ENCODE measurements at places on chromosomes 12 and 14. TPM values are rescaled to one million over a fixed set of nuclear protein-coding genes. Genes with fewer than 3 reads are reported as not detected.

- H3K4me3 ChIP-seq, result no peak overlapping the region
- DNase-seq, result peak; percentile 30
- H3K27me3 ChIP-seq, result no peaks in the 10 kb centered on the region
Observed at GRCh38 chr14:70873627-70874026, 33.6 kb upstream of the PCNX1 start.

DNA sequence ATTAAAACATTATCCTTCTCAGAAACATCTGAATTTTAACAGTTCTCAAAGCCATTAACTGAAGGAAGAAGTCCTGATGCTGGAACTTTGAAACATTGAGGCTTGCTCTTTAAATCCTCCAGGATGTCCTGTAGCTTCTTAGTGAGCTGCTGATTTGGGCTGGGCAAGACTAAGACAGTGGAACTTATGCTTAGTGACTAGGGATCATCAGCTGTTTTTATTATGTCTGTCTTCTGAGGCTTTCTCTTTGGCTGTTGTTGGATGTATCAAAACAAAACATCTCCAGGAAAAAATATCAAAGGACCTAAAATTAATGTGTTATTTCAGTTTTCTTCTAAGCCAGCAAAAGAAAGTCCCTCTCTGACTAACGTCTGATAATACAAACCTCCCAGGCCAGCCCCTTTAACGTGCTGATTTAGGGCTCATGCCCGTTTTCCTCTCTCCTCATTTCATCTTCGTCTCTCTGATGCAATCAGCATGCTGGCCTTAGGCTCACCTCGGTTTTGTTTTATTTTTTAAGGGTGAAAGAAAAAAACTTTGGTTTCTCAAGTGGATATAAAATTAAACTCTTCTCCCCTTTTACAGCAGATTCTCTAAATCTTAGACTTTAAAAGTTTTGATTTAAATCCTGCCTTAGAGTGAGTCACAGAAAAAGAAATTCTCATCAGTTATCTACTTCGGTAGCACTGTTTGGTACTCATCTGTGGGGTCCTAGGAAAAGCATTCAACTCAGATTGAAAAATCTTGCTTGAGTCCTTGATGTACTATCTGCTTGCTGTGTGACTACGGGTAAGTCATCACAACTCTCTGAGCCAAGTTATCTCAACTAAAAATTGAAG, 106.2 kb upstream of the CCDC91 start:
- peaks cover 15% of the 10 kb centered on the region for H3K27me3 ChIP-seq
- H3K4me1 ChIP-seq, result peaks cover 11% of the 10 kb centered on the region
- no peak for DNase-seq
- H3K36me3 ChIP-seq, result no peaks in the 10 kb centered on the region

Gene RGS6
- total RNA-seq, result not detected

GRCh38 chr12:3901116-3901515, 27.9 kb upstream of the PARP11 start:
- H3K36me3 ChIP-seq, result peaks cover 4% of the 10 kb centered on the region
- H3K4me3 ChIP-seq, result no peak overlapping the region
- DNase-seq, result no peak
- H3K4me1 ChIP-seq, result peaks cover 48% of the 10 kb centered on the region
- no peaks in the 10 kb centered on the region for H3K27me3 ChIP-seq
- no peak overlapping the region for H3K27ac ChIP-seq

- peaks cover 11% of the 10 kb centered on the region for H3K36me3 ChIP-seq
- H3K4me1 ChIP-seq, result no peaks in the 10 kb centered on the region
- no peak for DNase-seq
- no peaks in the 10 kb centered on the region for H3K27me3 ChIP-seq
- H3K27ac ChIP-seq, result no peak overlapping the region
Observed at GRCh38 chr12:109189291-109189690, 72.9 kb downstream of the ACACB start.

Gene SLC25A47
- not detected for total RNA-seq

DNA sequence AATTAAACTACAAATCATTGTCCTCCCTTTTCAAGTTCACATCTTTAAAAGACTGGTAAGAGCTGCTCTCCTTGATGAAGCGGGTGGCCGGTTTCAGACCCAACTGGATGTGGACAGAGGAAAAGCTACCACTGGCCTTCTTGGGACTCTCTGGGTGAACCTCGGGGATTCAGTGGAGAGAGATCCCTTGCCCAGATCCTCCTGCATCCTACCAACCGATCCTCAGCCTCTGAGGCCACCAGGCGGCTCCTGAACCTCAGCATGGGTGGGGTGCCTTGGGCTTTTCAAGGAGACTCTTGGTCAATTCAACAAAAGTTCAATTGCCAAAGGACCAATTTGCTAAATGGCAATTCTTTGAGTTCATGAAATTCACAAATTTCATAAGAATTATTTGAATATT, 84.5 kb downstream of the ZFP36L1 start:
- no peaks in the 10 kb centered on the region for H3K36me3 ChIP-seq
- H3K27ac ChIP-seq, result no peak overlapping the region
- no peaks in the 10 kb centered on the region for H3K27me3 ChIP-seq
- H3K4me1 ChIP-seq, result peaks cover 23% of the 10 kb centered on the region
- H3K4me3 ChIP-seq, result no peak overlapping the region

- H3K27ac ChIP-seq, result no peak overlapping the region
- H3K36me3 ChIP-seq, result no peaks in the 10 kb centered on the region
- peaks cover 2% of the 10 kb centered on the region for H3K27me3 ChIP-seq
- no peak for DNase-seq
- H3K4me1 ChIP-seq, result no peaks in the 10 kb centered on the region
Observed at GRCh38 chr12:26878661-26879119, 45.7 kb upstream of the ITPR2 start.

Gene PRORP
- total RNA-seq, result 30.6 TPM

Gene TCL1B
- total RNA-seq, result not detected

- H3K36me3 ChIP-seq, result no peaks in the 10 kb centered on the region
- H3K4me3 ChIP-seq, result no peak overlapping the region
- DNase-seq, result no peak
- H3K27me3 ChIP-seq, result peaks cover 2% of the 10 kb centered on the region
- H3K4me1 ChIP-seq, result peaks cover 7% of the 10 kb centered on the region
Observed at GRCh38 chr14:102764220-102764671, 13.0 kb upstream of the TRAF3 start.

Gene HNF1A
- total RNA-seq, result not detected

DNA sequence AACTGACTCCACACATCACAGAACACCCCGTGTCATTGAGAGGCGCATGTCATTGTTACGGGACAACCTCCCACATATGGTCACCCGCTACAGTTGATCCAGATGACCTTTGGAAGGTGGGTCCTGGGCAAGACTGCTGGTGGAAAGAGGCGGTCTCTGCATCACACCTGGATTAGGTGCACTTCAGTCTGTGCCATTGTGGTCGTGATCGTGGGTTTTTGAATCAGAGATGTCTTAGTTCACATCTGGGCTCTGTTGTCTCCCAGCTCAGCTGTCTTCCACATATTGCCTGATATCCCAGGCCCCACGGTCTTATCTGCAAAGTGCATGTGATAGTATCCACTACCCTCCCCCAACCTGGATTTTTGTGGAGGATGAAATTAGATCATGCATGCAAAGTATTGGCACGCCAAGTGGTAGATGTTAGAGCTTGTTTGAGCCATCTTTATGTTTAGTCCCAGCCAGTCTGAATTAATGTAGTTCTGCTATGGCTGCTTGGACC, 208.7 kb upstream of the FOXN3 start:
- peaks cover 80% of the 10 kb centered on the region for H3K4me1 ChIP-seq
- H3K27me3 ChIP-seq, result no peaks in the 10 kb centered on the region
- peaks cover 32% of the 10 kb centered on the region for H3K36me3 ChIP-seq
- peak overlapping the region; percentile 91 for H3K27ac ChIP-seq

Gene PPP1R36
- total RNA-seq, result not detected

DNA sequence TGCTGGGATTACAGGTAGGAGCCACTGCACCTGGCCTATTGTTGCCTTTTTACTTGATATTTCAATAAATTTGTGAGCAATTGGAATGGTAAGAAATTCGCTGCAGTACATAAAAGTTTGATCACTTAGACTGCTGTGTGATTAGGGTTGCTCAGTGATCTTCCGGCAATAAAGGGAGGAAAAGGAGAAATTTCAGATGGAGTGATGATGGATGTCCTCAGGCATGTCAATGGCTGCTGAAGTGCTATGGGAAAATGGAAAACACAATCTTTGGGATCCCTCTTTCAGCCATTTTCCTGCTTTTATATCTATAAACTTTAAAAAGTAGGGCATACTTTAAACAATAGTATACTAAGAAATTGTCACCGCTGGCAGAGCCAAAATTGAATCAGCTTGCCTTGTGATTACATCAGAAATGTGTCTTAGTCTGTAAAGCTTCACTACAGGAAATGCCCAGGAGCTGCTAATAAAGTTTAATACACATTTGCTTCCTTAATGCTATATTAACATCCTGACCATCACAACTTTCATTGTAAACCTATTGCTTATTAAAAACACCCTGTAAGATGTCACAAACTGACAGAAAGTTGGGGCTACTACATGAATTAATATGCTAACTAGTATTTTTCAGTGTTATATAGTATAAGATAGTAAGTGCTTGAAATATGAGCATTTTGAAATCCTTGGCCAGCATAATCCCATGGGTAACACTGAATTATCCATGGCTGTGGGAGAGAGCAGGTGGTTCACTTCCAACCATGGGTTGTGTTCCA, 13.7 kb upstream of the FBXL14 start:
- peaks cover 1% of the 10 kb centered on the region for H3K27me3 ChIP-seq
- DNase-seq, result no peak
- no peak overlapping the region for H3K27ac ChIP-seq
- H3K4me1 ChIP-seq, result peaks cover 19% of the 10 kb centered on the region
- H3K36me3 ChIP-seq, result no peaks in the 10 kb centered on the region

- no peak for DNase-seq
- H3K36me3 ChIP-seq, result peaks cover 79% of the 10 kb centered on the region
- peaks cover 48% of the 10 kb centered on the region for H3K4me1 ChIP-seq
- H3K4me3 ChIP-seq, result no peak overlapping the region
- peak overlapping the region; percentile 59 for H3K27ac ChIP-seq
Observed at GRCh38 chr12:47870175-47870781, 34.5 kb downstream of the VDR start.

DNA sequence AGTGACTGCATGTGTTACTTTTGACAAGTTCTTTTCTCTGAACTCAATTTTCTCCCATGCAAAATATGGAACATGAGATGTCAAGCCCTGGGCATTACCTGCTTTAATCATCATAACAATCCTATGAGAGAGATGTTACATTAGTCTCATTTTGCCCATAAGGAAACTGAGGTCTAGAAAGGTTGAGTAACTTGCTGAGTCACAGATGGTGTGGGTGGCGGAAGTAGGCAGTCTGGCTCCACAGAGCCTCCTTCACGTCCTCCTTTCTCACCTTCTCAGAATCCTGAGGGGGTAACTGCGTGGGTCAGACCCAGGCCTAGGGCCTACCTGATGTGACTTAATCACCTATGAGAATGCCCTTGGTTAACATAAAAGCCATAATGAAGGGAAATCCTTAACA, 50.7 kb downstream of the TMTC1 start:
- H3K36me3 ChIP-seq, result no peaks in the 10 kb centered on the region
- H3K4me1 ChIP-seq, result no peaks in the 10 kb centered on the region
- H3K4me3 ChIP-seq, result no peak overlapping the region
- no peak overlapping the region for H3K27ac ChIP-seq
- peaks cover 2% of the 10 kb centered on the region for H3K27me3 ChIP-seq
- peak; percentile 14 for DNase-seq

DNA sequence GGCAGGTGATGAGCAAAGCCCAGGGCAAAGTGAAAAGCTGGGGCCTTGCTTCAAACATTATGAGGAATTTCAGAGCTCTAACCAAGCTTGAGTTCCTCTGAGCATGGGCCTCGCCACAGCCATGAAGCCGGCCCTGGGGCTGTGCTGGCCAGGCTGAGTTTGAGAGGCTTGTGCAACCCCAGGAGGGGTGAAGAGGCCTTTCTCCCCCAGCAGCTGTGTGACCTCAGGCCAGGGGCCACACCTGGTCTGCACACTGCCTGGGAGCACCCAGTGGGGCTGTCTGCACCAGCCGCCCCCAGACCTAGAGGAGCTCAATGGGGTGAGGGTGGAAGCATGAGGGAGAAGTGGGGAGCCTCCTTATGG, 204.9 kb upstream of the C14orf180 start:
- no peak overlapping the region for H3K4me3 ChIP-seq
- DNase-seq, result no peak
- no peak overlapping the region for H3K27ac ChIP-seq
- no peaks in the 10 kb centered on the region for H3K36me3 ChIP-seq

DNA sequence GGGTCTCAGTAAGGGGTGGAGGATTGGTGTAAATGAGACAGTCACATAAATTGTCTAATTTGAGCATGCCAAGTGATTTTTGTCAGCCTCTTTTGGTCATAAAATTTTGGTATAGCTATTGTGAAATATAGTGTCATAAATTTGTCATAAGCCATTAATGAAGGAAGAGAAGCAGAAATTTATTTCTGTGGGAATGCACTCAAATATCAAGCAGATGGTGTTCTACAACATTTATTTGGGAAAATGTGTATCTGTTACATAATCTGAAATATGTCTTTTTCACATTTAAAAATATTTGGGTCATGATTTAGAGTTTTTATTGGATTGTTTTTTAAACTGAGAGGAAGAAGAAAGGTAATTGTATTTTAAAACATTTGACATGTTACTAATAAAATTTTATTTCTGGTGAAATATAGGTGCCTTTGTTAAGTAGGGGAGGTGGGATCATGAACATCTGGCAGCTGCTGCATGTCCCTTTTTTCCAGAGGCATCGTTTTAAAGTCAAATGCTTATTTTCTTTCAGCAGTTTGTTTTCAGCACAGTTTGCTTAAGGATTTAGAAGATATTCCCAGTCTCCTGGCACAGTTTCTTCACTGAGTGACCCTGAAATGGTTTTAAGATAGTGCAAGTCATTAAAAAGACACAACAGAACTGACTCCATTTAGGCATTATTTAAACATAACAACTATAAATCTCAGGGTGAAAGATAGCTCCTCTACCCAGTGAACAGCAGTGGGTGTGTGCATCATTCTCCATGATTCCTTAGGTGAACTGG, 371.7 kb downstream of the SNAPC1 start:
- no peak overlapping the region for H3K27ac ChIP-seq
- H3K27me3 ChIP-seq, result peaks cover 26% of the 10 kb centered on the region
- no peak for DNase-seq
- no peak overlapping the region for H3K4me3 ChIP-seq
- H3K4me1 ChIP-seq, result no peaks in the 10 kb centered on the region

Gene GALNT8
- total RNA-seq, result 0.38 TPM

DNA sequence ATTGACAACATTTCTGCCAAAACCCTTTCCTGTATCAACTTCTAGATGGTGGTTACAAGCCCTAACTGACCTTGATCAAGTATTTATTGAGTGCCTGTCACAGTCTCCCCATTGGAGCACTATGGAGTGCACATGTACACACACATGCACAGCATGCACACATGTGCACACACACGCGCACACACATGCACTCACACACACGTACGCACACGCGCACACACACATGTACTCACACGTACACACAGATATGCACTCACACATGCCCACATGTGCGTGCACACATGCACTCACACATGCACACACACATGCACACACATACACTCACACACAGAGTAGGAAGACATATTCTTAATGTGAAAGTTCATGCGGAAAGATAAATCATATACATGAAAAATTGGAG, 43.7 kb downstream of the MYRFL start:
- H3K36me3 ChIP-seq, result no peaks in the 10 kb centered on the region
- DNase-seq, result no peak
- H3K4me1 ChIP-seq, result no peaks in the 10 kb centered on the region
- H3K27ac ChIP-seq, result no peak overlapping the region

Data from activated CD8-positive, alpha-beta T cell treated with anti-CD3 and anti-CD28 coated beads for 36 hours (primary cell).